Occipital lobe (tissue), 3 donors: ENCODE measurements at places on chromosomes 1 and 21. TPM values are rescaled to one million over a fixed set of nuclear protein-coding genes. Genes with fewer than 3 reads are reported as not detected.

The SLC45A1 gene
- total RNA-seq: 6.6 TPM

The ACTN2 gene
- 59.1 TPM for total RNA-seq

The CAMK2N1 gene
- 77.2 TPM for total RNA-seq

The CTH gene
- 5.1 TPM for total RNA-seq

The DISP1 gene
- 12.2 TPM for total RNA-seq

DNA sequence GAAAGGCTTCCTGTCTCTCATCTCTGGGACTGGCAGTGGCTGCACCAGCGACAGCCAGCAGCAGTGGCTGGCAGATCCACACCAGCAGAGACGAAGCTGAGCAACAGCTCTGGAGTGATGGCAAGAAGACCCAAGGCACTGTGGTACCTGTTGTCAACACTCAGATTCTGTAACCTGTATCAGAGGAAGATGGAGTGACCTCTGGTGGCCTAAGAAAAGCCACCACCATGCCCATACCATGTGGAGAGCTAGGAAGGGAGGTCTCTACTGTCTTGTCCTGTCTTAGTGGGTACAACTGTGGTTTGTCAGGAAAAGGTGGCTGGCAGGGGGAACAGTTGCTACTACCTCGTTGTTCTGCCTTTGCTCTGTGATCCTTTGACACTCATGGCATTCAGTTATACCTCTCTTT is 22.5 kb upstream of the RHBDL2 start:
- no peak for DNase-seq

GRCh38 chr1:96559707-96560596 is 161.6 kb upstream of the PTBP2 start:
- DNase-seq: no peak

GRCh38 chr1:6438047-6438525 is 13.5 kb downstream of the ESPN start:
- DNase-seq: peak; percentile 12

DNA sequence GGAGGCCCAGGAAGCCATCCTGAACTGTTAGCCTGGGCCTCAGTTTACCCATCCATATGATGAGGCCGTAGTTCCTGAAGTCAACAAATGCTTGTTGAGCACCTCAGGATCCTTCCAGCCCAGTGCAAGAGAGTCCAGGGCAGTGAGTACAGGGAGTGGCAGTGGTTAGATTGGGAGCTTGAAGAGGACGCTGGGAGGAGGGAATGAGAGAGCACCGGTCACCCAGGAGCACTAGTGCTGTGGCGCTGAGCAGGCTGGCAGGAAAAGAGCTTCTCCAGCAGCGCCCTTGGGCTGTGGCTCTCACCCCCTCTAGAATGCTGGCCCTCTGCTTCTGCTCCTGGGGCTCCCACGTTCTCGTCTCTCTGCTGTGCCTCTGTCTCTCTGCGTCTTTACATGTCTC is 10.2 kb upstream of the SSBP3 start:
- no peak for DNase-seq

GRCh38 chr1:245679821-245680780 is 525.3 kb downstream of the KIF26B start:
- no peak for DNase-seq

DNA sequence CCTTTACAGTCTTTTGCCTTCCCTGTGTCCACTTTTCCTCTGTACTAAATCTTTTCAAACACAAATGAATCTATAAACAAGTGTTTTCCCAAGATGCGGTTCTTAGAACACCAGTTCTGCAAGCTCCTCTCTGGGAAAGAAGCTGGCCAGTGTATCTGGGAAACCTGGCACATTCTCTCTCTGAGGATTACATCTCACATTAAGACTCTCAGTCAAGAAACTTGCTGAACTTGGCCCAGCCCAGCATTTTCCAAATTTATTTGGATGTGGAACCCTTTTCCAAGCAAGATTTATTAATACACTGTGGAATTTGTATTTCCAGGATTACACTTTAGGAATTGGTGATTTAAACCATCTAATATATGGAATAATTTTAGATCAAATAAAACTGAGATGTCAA is 105.7 kb downstream of the ZNF281 start:
- DNase-seq: no peak

GRCh38 chr1:203934651-203935050 is 73.3 kb downstream of the SNRPE start:
- DNase-seq: no peak

- DNase-seq: no peak
Observed at GRCh38 chr1:5424802-5425703, 567.2 kb downstream of the NPHP4 start.

DNA sequence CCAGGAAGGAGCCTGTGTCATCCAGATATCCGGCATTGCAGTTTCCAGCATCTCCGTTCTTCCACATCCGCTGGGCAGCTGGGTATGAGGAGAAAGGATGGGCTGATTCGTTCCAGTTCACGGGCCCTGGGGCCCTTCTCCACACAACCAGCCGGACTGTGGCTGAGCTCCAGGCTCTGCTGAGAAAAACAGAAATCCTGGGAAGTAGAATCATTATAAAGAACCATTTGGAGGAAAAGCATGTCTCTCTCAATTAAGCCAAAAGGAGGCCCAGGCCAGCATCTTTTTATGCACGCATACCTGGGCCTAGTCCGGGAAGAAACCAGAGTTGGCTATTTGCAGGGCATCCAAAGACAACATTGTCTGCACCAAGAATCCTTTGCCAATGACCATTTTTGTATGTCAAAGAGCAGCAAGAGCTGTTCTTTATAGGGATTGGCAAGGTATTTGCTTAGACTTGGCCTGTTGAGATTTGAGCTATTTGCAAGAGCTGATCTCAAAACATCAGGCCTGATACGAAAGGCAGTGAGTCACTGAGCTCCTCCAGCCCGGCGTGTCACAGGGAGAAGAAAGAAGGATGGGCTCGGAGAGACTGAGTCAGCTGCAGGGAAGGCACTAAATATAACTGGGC is 84.9 kb upstream of the ARHGEF16 start:
- DNase-seq: peak; percentile 47

DNA sequence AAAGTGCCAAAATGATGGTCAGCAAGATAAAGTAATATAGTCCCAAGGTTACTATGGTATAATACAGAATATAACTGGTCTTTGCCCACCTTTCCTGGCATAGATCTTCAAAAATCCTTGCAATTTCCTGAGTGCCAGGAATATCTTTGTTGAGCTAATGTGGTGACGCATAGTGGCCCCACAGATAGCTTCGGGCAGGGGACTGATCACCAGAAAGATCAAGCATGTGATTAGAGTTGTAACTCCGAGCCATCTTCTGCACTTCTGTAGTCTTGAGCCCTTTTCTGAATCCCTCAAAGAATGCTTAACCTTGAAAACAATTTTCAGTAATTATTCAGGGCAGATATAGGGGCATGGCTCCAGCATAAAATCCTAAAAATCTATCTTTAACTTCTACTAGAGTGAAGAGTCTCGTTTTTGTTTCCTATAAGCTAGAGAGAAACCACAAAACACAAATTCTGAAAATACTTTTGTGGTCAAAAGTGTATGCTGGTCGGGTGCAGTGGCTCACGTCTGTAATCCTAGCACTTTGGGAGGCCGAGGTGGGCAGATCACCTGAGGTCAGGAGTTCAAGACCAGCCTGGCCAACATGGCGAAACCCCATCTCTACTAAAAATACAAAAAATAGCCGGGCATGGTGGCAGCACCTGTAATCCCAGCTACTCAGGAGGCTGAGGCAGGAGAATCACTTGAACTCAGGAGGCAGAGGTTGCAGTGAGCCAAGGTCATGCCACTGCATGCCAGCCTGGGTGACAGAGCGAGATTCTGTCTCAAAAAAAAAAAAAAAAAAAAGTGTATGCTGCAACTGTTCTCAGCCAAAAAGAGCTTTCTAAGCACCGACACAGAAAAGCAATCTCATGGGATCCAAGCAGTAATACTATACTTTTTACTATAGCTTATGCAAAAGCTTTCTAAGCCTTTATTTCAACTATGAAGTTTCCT is 62.8 kb downstream of the NVL start:
- no peak for DNase-seq

- DNase-seq: no peak
Observed at GRCh38 chr1:169060919-169061639, 45.4 kb upstream of the ATP1B1 start.
